ENCODE measurements at places on chromosomes 2 and 18.

DNA sequence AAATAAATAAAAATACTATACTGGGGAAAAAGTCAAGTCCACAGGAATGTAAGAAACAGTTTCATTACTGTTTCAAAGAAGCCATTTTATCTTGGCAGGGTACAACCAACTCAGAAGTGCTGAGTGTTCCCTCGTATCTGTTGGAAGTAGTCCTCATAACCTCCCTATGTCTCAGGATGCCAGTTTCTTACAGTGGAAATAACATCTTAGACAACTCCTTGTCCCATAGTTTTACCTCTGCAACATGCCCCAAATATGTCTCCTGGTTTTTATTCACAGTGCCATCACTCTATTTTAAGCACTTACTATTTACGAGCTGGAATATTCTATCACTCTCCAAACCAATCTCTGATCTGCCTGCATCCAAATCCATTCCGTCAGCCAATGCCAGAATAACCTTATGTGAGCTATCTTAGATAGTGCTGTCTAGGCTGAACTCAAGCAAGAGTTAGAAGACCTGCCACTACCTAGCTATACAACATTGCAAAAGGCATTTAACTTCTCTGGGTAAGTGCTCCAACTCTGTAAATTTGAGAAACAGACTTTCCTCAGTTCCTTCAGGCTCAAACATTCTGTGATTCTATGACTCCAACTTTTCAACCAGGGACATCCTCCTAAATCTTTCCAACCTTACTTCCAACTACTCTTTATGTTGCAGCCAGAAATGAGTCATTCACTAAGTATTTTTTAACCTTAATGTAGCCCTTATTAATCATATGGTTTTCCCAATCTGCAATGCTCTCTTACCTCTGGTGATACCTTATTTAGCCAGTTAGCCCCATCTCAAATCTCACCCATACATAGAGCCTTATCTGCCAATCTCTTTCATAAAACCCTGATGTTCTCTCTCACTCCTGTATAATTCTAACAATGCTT lies 66.7 kb downstream of the RTN4 start:
- no peak for DNase-seq

DNA sequence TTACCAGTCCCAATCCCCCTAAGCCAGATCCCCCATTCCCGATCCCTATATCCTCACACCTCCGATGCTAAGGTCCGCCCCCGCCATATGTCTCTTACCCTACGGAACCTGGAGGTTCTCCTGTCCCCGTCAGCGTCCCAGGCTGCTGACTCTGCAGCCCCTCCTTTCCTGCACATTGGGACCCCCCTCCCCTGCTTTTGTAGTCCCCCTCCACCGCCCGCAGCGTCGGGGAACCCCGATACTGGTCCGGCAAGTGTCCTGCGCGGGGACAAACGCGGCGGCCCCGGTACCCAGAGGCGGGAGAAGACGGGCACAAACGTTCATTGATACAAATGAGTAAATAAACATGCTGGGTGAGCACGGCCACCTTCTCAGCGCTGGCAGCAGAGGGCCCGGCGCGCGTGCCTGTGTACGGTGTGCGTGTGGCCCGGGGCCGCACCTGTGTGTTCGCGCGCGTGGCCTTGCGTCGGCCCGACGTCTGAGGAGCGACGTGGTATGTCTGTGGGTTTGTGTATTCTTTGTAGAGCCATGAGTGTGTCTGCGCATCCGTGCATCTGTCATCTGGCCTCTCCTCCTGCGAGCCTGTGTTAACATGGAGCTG lies 2.0 kb upstream of the CYP26B1 start:
- no peak for DNase-seq

- DNase-seq, result no peak
These were observed 22.6 kb downstream of the STK17B start for GRCh38 chr2:196148736-196149135.

DNA sequence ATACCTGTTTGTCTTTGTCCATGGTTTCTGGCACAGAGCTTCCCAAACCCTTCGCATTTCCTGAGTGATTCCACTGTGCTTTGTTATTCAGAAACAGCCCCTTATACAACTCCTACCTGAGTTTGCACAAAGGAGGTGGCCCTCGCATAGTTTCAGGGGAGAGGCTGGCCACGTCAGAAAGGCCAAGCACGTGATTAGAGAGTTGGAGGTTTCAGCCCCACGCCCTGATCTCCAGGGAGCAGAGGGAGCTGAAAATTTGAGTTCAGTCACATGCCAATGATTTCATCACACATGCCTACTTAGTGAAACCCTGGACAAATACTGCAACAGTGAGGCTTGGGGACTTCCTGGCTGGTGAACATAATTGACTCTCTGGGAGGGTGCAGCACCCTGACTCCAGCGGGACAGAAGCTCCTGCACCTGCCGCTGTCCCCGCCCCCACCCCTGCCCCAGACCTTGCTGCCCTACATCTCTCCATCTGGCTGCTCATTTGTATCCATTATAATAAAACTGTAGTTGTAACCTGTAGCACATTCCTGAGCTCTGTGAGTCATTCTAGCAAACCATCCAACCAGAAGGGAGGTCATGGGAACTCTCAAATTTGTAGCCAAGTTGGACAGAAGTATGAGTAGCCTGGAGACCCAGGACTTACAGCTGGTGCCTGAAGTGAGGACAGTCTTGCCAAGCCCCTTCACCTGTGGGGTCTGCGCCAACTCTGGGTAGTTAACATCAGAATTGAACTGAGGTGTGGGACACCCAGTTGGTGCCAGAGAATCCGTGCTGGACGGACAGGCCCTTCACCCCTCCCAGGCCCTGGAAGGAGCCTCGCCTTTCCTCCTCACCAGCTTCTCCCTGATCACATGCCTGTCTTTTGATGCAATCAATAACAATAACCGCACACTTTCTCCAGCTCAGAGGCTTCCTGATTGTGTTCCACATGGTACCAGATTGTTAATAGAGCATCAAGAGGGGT lies 224.3 kb downstream of the ANAPC1 start:
- DNase-seq, result no peak

GRCh38 chr2:55425431-55425831 lies 5.8 kb upstream of the CCDC88A start:
- no peak for DNase-seq

DNA sequence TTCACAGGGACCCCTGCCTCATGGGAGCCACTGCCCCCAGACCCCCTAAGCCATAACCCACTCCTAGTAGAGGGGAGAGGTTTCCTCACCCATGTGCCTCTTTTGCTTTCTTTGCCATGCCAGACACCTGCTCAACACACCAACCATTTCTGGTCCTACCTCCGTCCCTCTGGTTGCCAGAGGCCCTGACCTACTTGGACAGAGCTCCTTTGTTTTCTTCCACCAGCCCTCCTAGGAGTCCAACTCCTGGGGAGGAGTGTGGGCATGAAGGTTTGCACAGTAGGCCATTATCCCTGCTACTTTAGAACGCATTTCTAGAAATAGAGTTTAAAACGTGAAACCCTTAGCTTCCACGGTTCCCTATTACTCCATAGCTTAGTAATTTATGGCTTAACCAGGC lies 76.6 kb upstream of the FAM237A start:
- no peak for DNase-seq

Measured in endothelial cell (in vitro differentiated cells).